Activated T-cell treated with anti-CD3 and anti-CD28 coated beads for 1 hour (primary cell): ENCODE measurements at places on chromosomes 3 and 15.

- no peak for DNase-seq
Observed at GRCh38 chr15:54564166-54564565, 585.9 kb downstream of the UNC13C start.

GRCh38 chr15:98294126-98294525 is 333.6 kb downstream of the ARRDC4 start:
- no peak for DNase-seq

- no peak for DNase-seq
Observed at GRCh38 chr3:196202516-196202970, 8.7 kb downstream of the ZDHHC19 start.

GRCh38 chr3:132654190-132654589 is 5.4 kb downstream of the ACAD11 start:
- no peak for DNase-seq

DNA sequence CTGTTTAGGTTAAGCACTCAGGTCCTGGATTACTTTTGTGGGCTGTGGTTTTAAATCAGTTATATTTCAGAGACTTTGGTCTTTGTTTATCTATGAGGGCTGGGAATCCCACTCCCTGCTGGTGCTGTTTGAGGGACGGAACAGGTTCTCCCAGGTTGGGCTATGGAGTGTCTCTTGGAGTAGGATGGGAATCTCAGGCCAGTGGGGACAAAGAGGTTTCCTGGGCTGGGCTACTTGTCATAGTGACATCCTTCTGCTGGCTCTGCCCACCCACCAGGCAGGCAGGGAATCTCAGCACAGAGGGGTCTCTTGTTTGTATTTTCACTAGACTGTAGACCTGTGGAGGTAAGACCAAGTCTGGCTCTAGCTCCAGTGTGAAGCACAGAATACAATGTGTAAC is 47.2 kb upstream of the UBE3A start:
- DNase-seq = no peak

- no peak for DNase-seq
Observed at GRCh38 chr3:114666623-114667022, 372.8 kb downstream of the TIGIT start.

- no peak for DNase-seq
Observed at GRCh38 chr15:65310431-65311137, 6.1 kb downstream of the RNU5B-1 start.
